ENCODE measurements at places on chromosomes 7 and 10.

- no peak for DNase-seq
Measured at GRCh38 chr10:77919713-77920108, 6.8 kb downstream of the DLG5 start.

DNA sequence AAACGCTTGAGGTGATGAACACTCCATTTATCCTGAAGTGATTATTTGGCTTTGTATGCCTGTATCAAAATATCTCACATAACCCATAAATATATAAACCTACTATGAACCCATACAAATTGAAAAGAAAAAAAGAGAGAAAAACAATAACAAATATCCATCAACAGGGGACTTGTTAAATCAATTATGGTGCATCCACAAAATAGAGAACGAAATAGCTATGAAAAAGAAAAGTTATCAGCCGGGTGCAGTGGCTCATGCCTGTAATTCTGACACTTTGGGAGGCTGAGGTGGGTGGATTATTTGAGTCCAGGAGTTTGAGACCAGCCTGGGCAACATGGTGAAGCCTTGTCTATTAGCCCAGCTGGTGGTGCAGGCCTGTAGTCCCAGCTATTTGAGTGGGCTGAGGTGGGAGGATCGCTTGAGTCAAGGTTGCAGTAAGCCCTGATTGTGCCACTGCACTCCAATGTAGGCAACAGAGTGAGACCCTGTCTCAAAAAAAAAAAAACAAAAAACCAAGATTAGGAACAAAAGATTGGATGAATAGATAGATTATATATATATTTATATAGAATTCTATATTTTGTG lies 30.6 kb upstream of the IFRD1 start:
- DNase-seq: no peak

DNA sequence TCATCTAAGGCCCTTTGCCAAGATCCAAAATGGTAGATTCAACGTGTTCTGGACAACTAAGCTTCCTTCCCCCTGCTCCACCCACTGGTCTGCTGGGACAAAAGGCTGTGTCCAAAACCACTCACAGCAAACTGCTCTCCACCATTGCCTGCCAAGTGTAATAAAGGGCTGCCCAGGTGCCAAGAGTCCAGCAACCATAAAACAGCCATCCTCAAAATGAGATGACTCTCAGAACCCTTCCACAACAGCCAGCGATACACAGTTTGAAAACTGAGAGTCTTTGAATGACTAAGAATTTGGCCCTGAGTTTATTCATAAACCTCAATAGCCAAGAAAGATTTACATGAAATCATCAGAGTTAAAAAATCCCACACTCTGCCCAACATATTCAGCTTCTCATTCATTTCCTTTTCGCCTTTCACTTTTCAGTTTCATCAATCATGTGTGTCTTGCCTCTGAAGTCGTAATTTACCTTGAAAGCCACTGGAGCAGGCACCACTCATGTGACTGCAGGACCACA lies 658.1 kb upstream of the MGMT start:
- DNase-seq: no peak

DNA sequence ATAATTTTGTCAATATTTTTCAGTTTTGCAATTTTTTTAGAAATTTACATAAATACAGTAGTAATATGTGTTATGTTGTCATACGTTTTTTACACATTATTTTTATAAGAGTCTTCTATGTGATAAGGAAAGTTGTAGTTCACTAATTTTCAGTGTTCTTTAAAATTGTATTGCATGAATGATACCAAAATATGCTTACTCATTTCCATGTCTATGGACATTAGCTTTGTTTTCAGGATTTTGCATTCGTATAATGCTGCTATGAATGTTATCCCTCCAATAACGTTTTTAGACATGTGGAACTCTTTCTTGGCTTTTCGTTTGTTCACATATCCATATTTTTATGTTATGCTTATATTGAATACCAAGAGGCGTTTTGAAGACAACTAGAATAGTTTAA lies 260.0 kb downstream of the ARL4A start:
- no peak for DNase-seq

DNA sequence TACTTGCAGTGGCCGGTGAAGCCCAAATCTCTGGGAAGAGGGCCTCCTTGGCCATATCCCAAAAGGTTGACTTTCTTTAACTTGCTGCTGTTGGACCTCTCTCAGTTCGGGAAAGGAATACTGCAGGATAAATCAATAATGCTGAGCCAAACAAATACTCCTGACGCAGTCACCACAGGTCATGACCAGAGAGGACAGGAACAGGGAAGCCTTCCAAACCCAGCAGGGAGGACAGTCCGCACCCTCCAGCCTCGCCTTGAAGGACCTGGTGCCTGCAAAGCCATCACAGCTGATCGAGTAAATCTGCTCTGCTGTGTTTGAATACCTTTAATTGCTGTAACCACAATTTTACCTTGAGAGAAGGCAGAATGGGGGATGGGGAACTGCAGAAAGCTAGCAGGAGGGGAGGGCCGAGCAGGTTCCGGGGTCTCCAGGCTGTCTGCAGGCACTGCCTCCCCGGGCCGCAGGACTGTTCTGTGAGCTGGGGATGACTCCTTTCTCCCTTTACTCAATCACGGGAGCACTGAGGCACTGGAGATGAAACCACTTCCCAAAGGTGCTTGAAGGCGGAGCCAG lies 20.8 kb upstream of the INSIG1 start:
- no peak for DNase-seq

- no peak for DNase-seq
Measured at GRCh38 chr10:6058682-6059475, 3.3 kb downstream of the IL2RA start.
